ENCODE measurements at places on chromosomes 5 and 9.
A peak's percentile ranks its signal among the peaks of the same experiment; 100 is the strongest.

GRCh38 chr5:126339215-126339805 lies 83.9 kb upstream of the GRAMD2B start:
- DNase-seq = no peak

GRCh38 chr5:143182901-143183820 lies 220.3 kb downstream of the NR3C1 start:
- DNase-seq = peak; percentile 76

DNA sequence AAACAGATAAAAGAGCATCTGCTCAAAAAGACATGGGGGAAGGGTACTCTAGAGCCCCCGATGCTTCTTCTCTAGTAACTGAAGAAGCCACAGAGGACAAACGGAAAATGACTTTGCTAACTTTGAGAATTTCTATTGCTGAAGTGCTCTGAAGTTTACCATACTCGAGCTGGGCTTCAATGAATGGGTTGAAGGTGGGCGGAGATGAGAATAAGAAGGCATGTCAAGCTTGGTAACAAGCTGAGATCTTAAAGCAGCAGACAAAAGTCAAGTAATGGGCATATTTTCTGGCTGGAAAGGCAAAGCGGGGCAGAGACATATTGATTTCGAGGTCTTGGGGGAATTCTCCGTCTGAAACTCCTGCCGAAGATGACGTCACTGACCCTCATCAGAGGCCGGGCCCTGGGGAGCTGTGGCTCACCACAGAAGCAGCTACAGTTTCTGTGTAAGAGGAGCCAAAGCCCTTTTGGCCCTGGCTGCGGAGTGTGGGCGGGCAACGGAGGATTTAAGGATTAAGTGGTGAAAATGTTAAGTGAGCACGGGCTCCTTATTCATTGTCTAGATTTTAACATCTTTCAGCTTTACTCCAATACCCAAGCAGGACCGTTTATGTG lies 115.8 kb upstream of the SLIT3 start:
- no peak for DNase-seq

DNA sequence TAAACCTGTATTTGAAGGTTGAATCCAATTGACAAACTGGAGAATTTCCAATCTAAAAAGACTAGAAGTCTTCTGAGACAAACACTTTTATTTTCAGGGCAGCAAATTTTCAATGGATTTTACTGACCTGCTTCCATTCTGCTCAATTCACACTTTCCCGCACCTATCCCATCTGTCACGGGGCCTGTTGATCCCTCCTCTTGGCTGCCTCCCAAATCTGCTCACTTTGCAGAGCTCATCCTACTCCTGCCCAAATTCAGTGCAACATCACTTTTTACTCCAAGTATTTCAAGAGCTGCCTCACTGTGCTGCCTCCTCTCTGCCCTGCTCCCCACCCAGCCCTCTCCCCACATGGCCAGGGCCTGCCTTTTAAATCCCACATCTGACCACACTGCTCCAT lies 35.1 kb downstream of the GOLM1 start:
- DNase-seq = no peak

DNA sequence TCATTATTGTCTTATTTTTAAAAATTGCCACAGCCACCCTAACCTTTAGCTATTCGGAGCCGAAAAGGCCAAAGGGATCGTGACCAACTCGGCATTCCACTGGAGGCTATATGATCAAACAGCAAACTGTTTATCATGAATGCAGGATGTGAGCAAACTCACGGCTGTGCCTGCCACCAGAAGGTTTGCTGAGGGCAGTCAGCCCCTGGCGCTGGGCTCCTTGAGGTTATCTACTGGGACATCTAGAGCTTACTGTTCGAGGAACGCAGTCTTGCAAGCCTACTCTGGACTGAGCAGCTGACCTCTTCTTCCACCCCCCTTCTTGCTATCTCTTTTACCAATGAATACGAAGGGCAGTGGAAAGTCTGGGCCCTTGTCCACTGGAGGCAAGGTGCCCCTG lies 231.5 kb upstream of the TARS1 start:
- DNase-seq = no peak

- no peak for DNase-seq
Measured at GRCh38 chr9:79208791-79209396, 362.9 kb upstream of the TLE4 start.

- DNase-seq = no peak
Measured at GRCh38 chr5:78923622-78923970, 61.5 kb downstream of the ARSB start.

DNA sequence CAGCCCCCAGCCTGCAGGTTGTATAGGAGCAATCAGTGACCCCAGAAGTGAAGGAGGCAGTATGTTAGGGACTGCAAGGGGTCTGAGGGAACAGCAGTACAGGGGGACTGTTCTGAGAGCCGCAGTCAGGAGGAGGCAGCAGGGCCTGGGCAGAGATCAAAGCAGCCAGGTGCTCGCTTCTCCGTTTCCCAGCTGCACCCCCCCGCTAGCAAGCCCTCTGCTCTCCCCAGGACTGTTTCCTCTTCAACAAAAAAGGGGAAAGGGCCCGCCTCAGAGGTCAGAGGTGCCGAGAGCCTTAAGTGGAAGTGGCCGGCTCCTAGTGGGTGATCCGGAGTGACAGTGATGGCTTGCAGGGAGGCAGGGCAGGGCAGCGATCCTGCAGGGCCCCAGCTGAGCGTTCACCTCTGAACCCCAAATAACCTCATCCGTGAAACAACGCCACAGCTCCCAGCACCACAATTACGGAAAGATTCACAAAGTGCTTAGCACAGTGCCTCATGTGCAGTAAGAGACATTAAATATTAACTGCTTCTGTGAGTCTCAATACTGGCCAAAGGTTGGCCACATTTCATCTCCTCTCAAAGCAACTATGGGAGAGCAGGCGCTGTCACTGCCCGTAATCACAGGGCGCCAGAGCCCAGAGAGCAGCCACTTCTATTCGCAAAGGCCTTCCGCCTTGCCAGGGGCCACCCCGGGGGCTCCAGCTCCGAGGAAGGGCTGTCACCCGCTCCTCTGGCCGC lies 8.0 kb downstream of the CLPTM1L start:
- no peak for DNase-seq

- no peak for DNase-seq
Measured at GRCh38 chr5:52758014-52758413, 29.7 kb upstream of the ITGA1 start.

DNA sequence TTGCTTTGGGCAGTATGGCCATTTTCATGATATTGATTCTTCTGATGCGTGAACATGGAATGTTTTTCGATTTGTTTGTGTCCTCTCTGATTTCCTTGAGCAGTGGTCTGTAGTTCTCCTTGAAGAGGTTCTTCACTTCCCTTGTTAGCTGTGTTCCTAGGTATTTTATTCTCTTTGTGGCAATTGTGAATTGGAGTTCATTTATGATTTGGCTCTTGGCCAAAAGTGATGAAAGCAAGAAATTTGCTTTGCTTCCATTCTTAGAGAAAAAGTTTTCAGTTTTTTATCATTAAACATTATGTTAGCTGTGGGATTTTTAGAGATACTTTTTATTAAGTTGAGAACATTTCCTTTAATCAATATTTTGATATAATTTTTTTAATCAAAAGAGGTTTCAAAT lies 203.5 kb downstream of the TAF11L14 start:
- DNase-seq = no peak

DNA sequence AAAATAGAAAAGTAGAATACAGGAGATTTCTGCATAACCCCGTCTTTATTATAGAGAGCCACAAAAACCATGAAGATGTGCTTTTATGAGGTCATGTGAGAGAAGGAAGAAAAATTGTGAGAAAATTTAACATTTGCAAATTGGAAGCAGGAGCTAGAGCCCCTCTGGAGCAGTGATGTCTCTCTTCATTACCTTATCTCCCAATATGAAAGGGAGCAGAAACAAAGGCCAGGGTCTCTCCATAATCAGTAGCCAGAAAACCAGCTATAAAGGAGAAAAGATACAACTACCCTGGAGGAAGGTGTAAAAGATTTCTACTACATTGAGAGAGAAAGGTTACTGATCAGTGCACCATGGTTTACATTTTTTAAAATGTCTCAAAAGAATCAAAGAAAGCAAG lies 53.2 kb upstream of the ITGA1 start:
- DNase-seq = no peak

- no peak for DNase-seq
Measured at GRCh38 chr5:4150067-4150466, 554.4 kb downstream of the IRX1 start.

DNA sequence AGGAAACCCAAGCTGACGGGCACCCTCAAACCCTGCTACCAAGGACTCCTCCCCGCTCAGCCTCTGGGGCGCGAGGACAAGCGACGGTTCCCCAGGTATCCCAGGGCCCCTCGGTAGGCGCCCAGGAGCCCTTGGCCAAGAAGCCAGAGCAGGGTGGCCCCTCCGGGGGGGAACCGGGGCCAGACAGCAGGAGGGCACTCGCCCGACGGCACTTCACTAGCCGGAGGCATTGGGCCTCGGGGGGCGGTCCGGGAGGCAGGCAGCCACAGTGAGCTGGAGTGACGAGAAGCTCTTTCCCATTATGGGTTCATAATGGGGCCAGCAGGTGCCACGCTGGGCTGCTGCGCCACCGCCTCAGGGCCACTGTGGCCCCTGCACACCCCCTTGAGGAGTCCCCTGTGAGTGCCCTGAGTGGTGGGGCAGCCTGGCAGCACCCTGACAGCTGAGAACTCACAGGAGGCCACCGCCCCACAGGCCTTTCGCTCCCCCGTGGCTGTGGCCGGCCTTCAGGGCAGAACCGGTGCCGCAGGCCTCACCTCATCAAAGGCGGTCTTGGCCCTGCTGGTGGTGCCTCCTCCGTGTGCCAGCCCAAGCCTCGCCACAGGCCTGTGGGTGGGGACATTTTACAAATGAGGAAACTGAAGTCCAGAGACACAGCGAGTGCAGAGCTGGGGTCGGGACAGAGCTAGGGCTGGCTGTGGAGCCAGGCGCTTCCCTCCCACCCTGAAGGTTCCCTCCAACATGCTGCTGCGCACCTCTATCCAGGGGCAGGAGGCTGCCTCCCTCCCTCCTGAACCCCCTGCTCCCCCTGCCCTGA lies 68.7 kb downstream of the PSMB7 start:
- no peak for DNase-seq

- no peak for DNase-seq
Measured at GRCh38 chr9:125380406-125380805, 118.8 kb downstream of the GAPVD1 start.

DNA sequence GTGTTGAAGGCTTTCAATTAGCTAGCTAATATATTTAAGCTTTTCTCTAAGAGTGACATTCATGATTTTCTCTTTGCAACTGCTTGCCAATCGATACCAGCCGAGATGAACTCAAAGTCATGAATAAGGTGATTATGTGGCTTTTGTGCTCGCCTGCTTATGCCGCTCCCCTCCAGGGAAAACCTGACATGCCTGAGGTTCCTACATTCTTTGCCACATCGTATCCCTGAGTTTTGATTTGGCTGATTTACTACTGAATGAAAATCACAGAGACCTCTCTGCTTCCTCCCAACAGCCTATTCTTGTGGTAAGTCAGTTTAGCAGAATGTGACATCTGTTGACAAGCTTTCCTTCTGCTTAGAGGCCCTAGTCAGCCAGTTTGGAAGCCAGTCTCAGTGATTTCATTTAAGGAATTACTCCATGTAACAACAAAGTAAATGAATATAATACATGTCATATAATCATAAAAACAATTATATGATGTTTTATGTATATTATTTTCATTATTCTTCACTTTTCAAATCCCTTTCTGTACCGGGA lies 513.4 kb downstream of the CSNK1G3 start:
- DNase-seq = no peak

- DNase-seq = peak; percentile 72
Measured at GRCh38 chr9:129458155-129458661, 162.7 kb downstream of the C9orf50 start.

GRCh38 chr9:136775191-136775590 lies 10.9 kb upstream of the LCN15 start:
- DNase-seq = no peak

DNA sequence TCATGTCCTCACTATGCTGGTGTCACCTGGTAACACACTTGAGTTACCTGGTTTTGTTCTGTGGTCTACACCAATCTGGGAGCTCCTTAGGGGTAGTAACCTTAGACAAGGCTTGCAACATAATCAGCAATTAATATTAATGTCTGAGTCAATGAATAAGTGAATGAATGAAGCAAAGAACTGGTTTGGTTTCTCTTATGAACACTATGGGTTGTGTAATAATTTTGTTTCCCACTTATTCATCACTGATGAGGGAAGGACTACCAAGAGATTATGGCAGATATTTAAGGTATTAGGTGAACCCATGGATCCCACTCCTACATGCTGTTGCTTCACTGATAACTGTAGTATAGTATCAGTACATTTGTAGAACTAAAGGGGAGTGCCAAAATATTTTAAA lies 116.0 kb downstream of the SLC12A2 start:
- DNase-seq = no peak

DNA sequence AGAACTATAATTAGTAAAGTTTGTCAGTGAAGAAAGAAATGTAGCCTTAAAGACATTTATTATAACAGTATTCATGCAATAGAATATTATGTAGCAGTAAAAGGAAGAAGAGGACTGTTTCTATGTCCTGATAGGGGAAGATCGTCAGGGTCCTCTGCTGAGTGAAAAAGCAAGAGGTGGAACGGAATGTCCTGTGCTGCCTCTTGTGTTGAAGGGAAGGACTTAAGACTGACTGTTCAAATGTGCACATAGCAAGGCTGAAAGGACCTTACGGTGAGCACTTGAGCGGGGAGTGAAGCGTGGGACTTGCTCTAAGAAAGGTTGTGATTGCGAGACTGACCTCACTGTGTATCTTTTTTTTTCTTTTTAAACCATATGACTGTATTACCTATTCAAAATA lies 63.2 kb downstream of the SNX24 start:
- no peak for DNase-seq

GRCh38 chr9:83514767-83515166 lies 23.4 kb downstream of the FRMD3 start:
- no peak for DNase-seq

- DNase-seq = peak; percentile 65
Measured at GRCh38 chr9:272251-273213, 57.9 kb downstream of the DOCK8 start.

DNA sequence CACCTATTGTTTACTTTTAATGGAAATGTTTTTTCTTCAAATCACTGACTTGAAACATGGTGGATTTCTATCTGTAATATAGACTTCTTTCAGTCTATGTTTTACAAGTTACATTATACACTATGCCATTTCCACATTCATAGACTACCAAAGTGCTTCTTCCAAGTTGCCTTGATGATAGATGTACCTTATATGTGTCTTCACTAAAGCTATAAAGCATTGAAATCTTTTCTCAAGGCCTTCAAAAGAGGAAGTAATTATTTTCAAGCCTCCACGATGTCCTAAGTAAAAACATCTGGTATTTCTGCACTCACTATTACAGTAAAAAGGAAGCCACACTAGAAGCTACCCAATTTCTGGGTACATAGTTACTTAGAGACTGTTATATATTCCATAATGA lies 113.3 kb downstream of the FGF10 start:
- no peak for DNase-seq

DNA sequence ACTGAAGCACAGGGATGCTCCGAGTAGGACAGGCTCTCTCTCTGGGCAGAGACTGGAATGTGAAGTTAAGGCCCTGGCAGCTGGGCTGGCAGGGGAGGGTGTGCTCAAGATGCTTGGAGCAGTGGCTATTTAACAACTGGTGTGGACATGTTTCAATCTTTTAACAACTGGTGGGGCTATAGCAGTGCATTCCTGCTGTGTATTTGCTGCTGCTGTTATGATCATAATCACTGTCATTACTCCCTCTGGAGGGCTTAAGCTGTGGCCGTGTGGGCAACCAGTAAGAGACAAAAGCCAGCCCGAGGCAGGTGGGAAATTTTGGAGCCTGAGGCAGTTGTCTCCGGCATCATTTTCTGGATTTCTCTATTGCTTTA lies 33.3 kb upstream of the PTGS1 start:
- no peak for DNase-seq
